ENCODE measurements at places on chromosomes 7 and 10.

DNA sequence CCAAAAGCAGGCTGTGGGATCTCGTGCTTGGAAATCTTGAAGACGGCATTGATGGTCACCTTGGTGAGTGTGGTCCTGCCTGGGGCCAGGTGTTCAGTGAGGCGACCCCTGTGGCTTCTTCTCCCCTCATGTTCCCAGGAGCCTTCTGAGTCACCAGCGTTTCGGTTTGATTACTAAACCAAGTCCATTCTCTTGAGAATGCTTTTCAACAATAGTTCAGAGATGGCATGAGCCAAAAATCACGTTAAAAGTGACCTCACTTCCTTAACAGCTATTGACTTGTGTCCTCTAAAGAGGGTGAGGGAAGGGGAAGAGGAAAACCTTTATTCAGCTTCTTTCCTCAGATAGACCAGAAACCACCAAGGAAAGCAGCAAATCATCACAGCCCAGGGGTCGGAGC is 315.2 kb downstream of the GATA3 start:
- DNase-seq = no peak

DNA sequence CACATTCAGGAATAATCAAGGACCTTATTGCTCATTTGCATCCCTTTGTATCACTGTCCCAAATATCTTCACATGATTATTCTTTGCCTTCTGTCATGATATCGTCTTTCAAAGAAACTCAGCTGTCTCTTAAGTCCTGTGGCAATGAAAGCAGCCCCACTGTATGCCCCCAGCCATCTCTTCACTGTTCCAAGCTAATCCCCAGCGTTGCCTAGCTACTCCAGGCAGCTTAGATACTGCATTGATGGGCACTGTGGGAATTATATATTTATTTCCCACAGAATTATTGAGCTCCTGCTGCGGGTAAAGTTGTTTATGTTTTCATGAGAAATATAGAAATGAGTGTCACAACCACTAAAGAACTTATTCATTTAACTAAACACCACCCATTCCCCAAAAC is 38.8 kb downstream of the SND1 start:
- DNase-seq = no peak

DNA sequence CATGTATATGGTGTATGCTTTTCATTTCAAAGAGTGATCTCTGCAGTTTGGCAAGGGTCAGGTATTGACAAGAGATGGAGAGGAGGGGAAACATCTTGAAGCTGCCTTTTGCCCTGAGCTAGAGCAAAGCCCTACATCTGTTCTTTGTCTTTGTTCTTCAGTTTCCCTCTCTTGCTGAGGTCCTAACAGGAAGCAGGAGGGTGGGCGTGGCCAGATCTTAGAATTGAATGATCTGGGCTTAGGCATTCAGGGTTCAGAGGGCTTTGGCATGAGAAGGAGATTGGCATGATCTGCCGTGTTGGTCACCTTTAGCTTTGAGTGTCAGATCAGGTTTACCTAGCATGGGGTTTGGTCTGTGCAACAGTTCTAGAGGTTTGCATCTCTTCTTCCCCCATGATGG is 41.3 kb downstream of the LRMDA start:
- DNase-seq = no peak

DNA sequence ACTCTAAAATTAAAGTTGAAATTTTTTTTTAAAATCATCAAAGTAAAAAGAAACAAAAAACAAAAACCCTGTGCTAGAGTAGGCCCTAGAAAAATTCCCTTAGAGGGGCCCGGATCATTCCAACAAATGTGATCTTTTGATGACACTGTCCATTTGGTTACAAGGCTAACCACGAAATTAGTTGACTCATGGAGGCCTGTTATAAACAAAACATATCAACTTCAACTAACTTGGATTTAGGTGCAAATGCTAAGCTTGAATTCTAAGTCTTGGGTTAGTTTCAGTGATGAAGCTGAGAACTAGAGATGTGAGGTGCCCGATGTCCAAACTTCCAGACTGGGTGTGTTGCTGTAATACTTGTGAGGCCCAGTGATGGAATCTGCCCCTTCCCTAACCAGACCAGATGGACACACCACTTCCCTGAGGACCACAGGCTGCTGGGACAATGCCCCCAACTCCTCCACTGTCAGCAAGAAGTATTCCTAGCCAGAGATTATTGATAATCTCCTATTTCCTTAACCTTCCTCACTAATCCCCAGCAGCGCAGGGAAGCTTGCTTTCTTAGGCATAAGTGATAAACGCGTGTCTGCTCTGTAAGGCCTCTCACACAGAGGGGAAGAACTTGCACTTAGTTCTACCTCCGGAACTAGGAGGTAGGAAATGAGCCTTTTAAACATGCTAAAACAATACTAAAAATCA is 108.7 kb downstream of the RAPGEF5 start:
- no peak for DNase-seq

GRCh38 chr10:75660823-75661222 is 229.4 kb downstream of the LRMDA start:
- no peak for DNase-seq

All from CD4-positive, alpha-beta T cell treated with Interleukin-4 for 1 hour (primary cell).